ENCODE measurements at places on chromosomes 16 and 17.

DNA sequence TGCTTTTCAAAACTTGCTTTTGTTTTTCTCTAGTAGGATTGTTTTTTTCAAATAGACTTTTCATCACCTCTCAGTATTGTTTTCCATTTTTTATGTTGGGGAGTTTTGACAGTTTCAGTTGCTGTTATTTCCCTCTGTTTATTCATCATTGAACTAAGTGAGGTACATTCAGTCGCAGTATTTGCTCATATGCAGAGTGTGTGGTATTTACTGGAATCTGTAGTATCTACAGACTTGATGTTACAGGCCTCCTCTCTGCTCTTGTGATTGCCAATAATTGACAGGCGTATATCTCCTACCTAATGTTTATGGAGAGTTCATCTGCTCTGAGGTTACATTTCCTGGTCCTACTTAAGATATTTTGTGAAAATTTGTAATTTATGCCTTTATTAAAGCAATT lies 49.6 kb downstream of the COX10 start:
- no peak for DNase-seq

- no peak for DNase-seq
Measured at GRCh38 chr16:29844575-29845331, 18.3 kb downstream of the CDIPT start.

- no peak for DNase-seq
Measured at GRCh38 chr17:49955157-49955556, 13.8 kb upstream of the DLX4 start.

DNA sequence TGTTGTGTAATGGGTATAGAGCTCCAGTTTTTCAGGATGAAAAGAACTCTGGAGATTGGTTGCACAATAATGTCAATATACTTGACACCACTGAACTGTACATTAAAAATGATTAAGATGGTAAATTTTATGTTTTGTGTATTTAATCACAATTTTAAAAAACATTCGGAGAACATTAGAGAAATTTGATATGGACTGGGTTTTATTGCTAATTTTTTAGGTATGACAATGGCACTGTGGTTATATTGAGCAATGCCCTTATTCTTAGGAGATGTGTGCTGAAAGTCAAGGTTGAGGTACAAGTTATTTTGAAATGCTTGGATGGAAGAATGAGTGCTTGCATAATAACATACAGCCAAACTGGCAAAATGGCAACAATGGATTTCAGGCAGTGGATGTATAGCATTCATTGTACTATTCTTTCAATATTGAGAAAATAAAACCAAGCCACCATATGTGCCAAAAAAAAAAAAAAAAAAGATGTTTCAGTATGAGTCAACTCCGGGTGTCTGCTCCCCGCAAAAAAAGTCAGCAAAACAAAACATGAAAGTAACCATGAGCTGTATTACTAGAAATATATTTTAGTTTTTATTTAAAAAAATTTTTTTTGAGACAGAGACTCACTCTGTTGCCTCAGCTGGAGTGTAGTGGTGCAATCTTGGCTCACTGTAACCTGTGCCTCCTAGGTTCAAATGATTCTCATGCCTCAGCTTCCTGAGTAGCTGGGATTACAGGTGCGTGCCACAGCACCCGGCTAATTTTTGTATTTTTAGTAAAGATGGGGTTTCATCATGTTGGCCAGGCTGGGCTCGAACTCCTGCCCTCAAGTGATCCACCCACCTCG lies 19.8 kb downstream of the HOXB1 start:
- DNase-seq: no peak

GRCh38 chr16:67445441-67445912 lies 14.6 kb downstream of the HSD11B2 start:
- no peak for DNase-seq

Data from NCI-H446 treated with DMSO at 0.1 percent for 48 hours (cell line).